Esophagus squamous epithelium (tissue), 5 donors: ENCODE measurements at places on chromosomes 5 and 9. TPM values are rescaled to one million over a fixed set of nuclear protein-coding genes. Genes with fewer than 3 reads are reported as not detected.

BSPRY gene
- 33.9 TPM for total RNA-seq

C9orf50 gene
- not detected for total RNA-seq

SLC36A3 gene
- not detected for total RNA-seq

NOXA1 gene
- total RNA-seq = 7.4 TPM

LAMC3 gene
- 0.53 TPM for total RNA-seq

DNA sequence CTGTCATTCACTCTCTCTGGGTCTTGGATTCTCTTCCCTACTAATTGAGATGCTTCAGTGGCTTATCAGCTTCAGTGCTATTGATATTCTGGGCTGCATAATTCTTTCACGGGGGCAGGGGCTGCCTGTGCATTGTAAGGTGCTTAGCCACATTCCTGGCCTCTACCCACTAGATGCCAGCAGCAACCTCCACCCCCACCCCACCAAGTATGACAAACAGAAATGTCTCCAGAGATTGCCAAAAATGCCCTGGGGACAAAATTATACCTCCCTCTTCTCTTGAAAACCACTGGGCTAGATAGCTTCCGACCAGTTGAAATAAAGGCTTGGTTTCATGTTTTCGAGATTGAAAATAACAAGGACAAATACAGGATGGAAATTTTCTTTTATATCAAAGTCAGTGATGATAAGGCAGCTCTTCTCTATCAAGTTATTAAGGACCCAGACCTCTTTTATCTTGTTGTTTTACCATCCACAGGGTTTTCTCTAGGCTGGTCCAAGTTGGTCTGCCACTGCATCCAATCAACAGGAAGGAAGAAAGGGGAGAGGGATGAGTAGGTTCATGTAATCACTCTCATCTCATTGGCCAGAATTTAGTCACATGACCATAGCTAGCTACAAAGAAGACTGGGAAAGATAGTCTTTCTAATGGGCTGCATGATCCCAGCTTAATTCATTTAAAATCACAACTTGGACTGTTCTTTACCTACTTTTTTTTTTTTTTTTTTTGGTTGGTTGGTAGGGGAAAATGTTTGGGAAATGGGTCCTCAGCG, 92.1 kb upstream of the RANBP3L start:
- DNase-seq = no peak

GRCh38 chr9:132575005-132575609, 7.3 kb upstream of the BARHL1 start:
- no peak for DNase-seq

DNA sequence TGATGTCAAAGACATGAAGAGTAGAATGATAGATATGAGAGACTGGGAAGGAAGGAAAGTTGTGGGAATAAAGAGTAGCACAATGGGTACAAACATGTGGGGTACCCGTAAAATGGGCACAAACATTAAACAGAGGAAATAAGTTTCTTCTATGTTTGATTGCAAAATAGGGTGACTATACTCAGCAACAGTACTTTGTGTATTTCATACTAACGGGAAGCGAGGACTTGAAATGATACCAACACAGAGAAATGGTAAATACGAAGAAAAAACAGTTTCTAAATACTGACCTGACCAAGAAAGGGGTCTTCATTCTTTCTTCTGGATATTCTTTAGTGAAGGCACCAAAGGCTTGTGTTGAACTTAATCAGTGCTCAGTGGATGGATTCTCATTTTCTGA, 31.1 kb downstream of the ATP6V0E1 start:
- no peak for DNase-seq

DNA sequence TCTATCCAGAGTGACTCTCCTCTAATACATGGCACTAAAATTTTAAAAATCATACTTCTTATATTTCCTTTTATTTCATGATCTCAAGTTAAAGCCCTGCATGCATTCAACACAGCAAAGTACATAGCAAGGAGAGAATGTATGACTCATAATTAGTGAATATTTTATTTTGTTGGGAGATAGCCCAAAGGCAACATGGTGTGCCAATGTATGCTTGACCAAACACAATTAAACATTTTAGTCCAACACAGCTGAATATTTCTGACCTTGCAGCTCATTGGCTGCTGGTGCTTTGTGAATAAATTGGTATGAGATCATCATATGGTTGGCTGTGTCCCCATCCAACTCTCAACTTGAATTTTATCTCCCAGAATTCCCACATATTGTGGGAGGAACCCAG, 103.5 kb downstream of the NPR3 start:
- no peak for DNase-seq

GRCh38 chr5:7978114-7978513, 109.2 kb downstream of the MTRR start:
- DNase-seq = no peak

- no peak for DNase-seq
These were observed 53.7 kb upstream of the ADAMTS19 start for GRCh38 chr5:129406440-129406839.

GRCh38 chr9:137367506-137368430, 55.2 kb downstream of the EXD3 start:
- no peak for DNase-seq

DNA sequence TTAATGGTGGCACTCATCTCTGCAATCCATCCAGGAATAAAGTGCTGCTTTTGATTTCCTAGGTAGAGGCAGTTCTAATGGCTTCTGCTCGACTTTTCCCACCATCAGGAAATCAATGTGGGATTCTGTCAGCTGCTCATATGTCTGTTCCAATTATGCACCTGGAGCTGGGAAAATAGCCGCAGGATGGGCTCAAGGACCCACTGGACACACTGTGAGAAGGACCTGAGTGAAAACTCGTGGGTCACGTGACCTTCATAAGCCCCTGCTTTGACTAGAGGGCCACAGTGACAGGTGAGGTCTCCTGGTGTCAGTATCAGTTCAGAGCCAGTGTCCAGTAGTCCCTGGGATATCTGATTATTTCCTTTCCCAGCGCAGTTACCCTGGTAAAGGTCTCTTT, 17.9 kb upstream of the PTGES start:
- DNase-seq = no peak

DNA sequence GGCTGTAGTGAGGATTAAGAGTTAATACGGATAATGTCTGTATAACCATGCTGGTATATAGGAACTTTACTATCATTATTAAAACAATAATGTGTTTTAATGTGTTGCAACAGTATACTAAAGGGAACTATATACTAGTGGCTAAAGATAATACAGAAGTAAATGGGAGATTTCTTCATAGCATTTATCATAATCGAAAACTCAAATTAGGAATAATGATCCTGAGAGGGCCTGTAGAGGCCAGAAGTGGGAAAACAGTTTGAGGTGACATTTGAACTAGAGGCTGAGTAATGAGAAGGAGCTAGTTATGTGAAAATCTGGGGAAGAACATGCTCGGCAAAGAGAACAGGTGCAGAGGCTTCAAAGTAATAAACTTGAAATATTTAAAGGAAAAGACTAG, 2.9 kb downstream of the TCERG1 start:
- DNase-seq = no peak

- DNase-seq = no peak
These were observed 358.7 kb upstream of the KLF4 start for GRCh38 chr9:107847978-107848964.

GRCh38 chr5:59608745-59609144, 284.8 kb downstream of the PDE4D start:
- DNase-seq = no peak

DNA sequence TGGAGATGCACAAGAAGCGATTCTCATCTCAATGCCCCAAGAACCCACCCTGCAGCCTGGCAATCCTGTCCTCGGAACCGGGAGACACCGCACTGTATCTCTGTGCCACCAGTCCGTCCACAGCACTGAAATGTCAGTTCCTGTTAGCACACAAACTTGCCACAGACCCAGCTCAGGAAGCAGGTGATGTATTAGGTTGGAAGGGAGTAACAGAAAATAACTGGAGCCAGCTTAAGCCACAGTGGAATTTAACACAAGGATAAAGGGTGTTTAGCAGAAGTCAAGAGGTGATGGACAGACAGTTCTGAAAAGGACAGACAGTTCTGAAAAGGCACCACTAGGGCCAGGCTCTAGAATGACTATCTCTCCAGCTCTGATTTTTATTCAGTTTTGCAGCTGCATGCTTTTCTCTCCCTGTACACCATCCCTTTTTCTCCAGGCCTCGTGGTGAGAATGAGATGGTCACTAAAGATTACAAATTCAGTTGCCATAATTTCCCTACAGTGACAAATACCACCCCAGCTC, 114.4 kb downstream of the ANKRD18B start:
- no peak for DNase-seq
